ENCODE measurements at places on chromosomes 5 and 9. TPM values are rescaled to one million over a fixed set of nuclear protein-coding genes. Genes with fewer than 3 reads are reported as not detected.

The BARHL1 gene
- not detected for total RNA-seq

The SPINK7 gene
- total RNA-seq = not detected

The CARD6 gene
- 39.6 TPM for total RNA-seq

The PCDHA12 gene
- total RNA-seq = 0.17 TPM

The CBY3 gene
- not detected for total RNA-seq

The PCDHA9 gene
- total RNA-seq = under 0.01 TPM

The NRARP gene
- 82.2 TPM for total RNA-seq

The EFNA5 gene
- total RNA-seq = 36.1 TPM

The DMAC1 gene
- total RNA-seq = 8.7 TPM

The GCNT4 gene
- 0.19 TPM for total RNA-seq

The ROR2 gene
- not detected for total RNA-seq

- no peak for DNase-seq
Observed at GRCh38 chr5:149046196-149046829, 16.5 kb downstream of the SH3TC2 start.

GRCh38 chr9:125412166-125412565, 150.5 kb downstream of the GAPVD1 start:
- no peak for DNase-seq

GRCh38 chr5:45604092-45604491, 92.1 kb downstream of the HCN1 start:
- DNase-seq = no peak

DNA sequence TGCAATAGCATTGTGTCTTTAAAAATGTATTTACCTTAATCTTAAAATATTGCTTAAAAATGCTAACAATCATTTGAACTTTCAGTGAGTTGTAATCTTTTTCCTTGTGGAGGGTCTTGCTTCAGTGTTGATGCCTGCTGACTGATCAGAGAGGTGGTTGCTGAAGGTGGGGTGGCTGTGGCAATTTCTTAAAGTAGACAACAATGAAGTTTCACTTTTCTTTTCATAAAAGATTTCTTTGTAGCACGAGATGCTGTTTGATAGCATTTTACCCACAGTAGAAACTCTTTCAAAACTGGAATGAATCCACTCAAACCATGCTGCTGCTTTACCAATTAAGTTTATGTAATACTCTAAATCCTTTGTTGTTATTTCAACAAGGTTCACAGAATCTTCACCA, 50.8 kb downstream of the NR3C1 start:
- DNase-seq = no peak

DNA sequence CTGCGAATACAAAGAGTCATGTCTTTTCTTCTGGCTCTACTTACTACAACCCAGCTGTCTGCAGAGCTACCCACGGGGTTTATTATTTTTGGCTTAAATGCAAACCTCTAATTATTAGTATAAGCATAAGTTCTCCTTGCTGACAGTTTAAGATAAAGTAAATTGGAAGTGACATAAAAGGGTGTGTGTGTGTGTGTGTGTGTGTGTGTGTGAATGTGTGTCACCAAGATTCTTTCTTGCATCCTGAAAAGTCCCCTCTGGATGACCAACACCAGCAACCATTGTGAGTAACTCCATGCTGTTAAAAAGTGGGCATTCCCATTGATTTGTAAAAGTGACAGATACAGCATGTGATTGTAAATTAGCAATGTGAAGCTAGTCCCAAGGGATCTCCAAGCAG, 803.8 kb upstream of the ZNF608 start:
- DNase-seq = peak; percentile 85

DNA sequence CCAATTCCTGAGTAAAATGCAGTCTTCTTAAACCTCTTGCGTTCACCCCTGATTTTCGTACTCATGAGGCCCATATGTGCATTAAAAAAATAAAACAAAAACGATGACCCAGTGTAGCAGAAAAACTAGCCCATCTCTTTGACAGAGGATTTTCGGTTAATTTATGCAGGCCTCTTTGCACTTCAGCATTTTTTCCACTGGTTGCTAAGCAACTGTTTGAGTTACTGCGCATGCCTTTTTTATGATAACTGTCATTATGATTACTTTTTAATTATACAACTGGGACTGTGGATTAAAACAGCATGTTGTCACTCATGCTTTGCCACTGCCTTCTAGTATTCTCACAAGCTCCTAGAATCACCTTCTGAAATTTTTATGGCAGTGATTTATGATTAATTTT, 165.0 kb downstream of the SMARCA2 start:
- no peak for DNase-seq

DNA sequence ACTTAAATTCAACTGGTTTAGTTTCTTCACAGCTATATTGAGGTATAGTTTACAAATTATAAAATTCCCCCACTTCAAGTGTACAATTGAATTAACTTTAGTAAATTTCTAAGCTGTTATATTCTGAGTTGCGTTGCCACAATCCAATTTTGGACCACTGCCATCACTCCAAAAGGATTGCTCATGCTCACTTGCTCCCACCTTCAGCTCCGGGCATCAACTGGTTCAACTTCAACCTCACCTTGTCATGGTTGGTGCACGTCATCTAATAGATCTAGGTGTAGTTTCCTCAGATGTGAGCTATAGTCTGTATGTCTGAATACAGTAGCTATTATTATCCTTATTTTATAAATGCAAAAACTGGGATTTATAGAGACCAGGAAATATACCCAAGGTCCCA, 942.5 kb upstream of the WWC1 start:
- DNase-seq = no peak

DNA sequence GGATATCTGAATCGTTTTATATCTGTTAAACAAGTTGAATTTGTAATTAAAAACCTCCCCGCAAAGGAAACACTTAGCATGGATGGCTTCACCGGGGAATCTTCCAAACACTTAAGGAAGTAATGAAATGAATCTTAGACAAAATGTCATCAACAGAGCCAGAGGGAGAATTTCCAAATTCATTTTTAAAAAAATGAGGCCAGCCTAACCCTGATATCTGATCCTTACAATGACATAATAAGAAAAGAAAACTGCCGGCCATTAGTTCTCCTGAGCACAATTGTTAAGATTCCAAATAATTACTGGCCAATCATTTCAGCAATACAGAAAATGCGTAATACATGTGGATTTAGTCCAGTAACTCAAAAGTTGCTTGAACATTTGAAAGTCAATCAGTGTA, 6.1 kb upstream of the KIF12 start:
- DNase-seq = no peak

- DNase-seq = no peak
Observed at GRCh38 chr5:175692235-175692995, 34.5 kb downstream of the HRH2 start.

DNA sequence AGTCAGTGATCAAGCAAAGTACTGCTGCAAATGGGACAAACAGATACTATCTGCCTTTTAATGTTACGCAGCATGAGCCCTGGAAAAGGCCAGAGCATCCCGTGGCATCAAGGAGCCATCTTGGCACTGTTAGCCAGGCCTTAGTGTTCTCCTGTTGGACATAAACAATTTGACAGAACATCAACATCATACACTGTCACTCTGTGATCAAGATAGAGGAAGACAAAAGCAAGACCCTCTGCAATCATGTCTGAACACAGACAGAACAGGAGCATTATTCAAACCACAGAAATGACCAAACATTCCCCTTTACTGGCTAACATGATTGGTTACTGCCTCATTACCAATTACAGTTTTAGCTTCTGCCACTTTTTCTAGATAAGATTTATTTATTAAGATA, 21.2 kb upstream of the ROPN1L start:
- DNase-seq = no peak

DNA sequence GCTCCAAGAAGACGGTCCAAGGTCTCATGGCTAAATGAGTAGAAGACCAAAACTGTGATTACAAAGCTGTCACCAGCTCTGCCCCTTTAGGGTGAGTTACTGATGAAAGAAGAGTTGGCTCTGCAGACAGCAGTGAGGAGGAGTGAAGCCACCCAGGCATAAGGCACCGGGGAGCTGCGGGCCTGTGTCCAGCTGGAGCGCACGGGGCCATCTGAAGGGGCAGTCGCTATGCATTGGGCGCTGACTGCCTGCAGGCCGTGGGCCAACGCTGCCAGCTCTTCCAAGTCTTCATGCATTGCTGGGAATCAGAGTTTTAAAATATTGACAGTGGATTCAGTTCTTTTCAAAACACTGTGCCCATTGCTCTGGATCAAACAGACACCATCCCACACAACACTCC, 70.3 kb downstream of the DAPK1 start:
- no peak for DNase-seq

GRCh38 chr5:83714810-83715209, 5.8 kb downstream of the HAPLN1 start:
- no peak for DNase-seq

GRCh38 chr5:53481887-53482716, 1.7 kb downstream of the FST start:
- peak; percentile 75 for DNase-seq

DNA sequence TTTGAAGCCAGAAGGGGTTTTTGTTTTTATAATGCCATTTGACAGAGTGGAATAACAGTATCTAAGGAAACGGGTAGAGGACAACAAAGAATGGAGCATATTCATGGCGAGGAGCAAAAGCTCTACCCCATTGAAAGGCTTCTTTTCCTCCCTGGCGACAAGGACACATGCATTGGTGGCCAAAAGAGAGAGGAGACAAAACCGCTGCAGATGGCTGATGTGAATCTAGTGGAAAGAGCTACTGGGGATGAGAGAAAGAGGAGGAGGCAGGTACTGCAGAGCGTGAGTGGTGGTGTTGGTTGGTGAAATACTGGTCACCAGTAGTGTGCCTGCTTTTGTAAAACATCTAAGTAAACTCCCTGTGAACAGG, 491 bp downstream of the APC start:
- peak; percentile 34 for DNase-seq

- no peak for DNase-seq
Observed at GRCh38 chr5:139701056-139701741, 53.0 kb downstream of the CXXC5 start.

GRCh38 chr5:169785771-169786618, 148.9 kb downstream of the DOCK2 start:
- no peak for DNase-seq

GRCh38 chr9:106583751-106584150, 279.2 kb upstream of the ZNF462 start:
- no peak for DNase-seq

GRCh38 chr5:142748132-142748531, 22.0 kb upstream of the ARHGAP26 start:
- DNase-seq = peak; percentile 43

DNA sequence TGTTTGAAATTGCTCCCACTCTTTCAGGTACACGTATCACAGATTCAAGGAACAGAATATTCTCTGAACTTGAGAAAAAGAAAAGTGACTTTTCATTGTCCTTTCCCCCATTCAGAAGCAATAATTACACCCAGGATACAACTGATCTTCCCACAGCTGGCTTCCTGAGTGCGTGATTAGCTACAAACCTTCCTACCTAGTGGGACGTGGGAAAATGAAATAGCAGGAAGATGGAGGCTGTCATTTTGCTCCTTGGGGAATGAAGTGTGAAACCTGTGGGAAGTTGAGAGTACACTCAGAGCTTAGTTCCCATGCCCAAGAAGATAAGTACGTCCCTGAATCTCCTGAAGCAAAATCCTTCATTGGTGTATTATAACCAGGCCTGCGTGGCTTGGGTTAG, 2.6 kb downstream of the TAS2R1 start:
- no peak for DNase-seq

DNA sequence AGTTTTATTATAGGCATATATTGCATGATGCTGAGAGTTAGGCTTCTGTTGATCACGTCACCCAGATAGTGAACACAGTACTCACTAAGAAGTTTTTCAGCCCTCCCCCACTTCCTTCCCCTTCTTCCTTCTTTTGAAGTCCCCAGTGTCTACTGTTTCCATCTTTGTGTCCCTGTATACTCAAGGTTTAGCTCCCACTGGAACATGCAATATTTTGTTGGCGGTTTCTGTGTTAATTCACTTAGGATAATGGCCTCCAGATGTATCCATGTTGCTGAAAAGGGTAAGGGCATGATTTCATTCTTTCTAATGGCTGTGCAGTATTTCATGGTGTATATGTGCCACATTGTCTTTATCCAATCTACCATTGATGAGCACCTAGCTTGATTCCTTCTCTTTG, 764.3 kb downstream of the MTRR start:
- no peak for DNase-seq

GRCh38 chr5:54295651-54296276, 14.6 kb downstream of the ARL15 start:
- peak; percentile 34 for DNase-seq

- no peak for DNase-seq
Observed at GRCh38 chr9:107266624-107267368, 16.3 kb upstream of the RAD23B start.

DNA sequence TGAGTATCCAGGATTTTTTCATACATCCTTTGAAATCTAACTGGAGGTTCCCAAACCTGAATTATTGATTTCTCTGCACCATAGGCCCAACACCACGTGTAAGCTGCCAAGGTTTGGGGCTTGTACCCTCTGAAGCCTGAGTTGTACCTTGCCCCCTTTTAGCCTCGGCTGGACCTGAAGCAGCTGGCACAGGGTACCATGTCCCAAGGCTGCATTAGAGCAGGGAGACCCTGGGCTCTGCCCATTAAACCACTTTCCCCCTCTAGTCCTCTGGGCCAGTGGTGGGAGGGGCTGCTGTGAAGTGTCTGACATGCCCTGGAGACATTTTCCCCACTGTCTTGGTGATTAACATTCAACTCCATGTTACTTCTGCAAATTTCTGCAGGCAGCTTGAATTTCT, 532.9 kb upstream of the NUDT12 start:
- DNase-seq = no peak

- DNase-seq = peak; percentile 61
Observed at GRCh38 chr9:110041452-110041851, 166.5 kb downstream of the C9orf152 start.

- peak; percentile 17 for DNase-seq
Observed at GRCh38 chr9:134055981-134056461, 11.8 kb downstream of the BRD3 start.

DNA sequence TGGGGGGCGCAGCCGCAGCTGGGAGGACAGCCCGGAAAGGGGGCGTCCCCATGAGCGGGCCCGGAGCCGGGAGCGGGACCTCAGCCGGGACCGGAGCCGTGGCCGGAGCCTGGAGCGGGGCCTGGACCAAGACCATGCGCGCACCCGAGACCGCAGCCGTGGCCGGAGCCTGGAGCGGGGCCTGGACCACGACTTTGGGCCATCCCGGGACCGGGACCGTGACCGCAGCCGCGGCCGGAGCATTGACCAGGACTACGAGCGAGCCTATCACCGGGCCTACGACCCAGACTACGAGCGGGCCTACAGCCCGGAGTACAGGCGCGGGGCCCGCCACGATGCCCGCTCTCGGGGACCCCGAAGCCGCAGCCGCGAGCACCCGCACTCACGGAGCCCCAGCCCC, 47.0 kb downstream of the TJP2 start:
- no peak for DNase-seq

DNA sequence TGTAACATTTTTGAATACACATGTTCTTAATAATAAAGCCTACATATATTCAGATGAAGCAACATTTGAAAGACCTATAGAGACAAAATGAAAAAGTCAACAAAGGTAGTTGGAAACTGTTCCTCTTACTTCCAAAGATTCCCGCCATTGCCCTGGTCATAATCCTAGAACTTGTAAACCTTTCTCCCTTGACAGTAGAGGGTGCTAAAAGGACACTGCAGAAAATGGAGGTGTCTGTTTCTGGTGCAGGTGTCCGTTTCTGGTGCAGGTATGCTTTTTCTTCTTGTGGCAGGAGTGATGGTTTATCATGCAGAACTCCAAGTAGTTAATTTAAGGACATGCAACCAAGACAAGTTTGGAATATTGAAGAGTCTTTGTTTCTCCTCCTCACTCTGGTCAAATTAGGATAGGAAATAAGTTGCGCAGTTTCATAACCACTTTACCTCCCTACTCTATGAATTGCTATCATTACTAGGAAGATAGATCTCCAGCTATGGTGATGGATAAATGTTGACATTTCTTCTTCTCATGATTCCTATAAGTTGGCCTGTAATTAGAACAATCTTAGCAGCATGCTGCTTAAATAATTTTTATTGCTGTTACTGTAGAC, 56.0 kb upstream of the FAM174A start:
- DNase-seq = peak; percentile 53

All from dermis blood vessel endothelial cell (primary cell).